ENCODE measurements at places on chromosomes 3 and 15.

- DNase-seq, result no peak
Measured at GRCh38 chr15:25525741-25526140, 86.9 kb upstream of the UBE3A start.

GRCh38 chr3:78427303-78427702, 1340.5 kb downstream of the ROBO1 start:
- DNase-seq, result no peak

- DNase-seq, result no peak
Measured at GRCh38 chr3:56467801-56468183, 475 bp downstream of the ERC2 start.

- DNase-seq, result peak; percentile 78
Measured at GRCh38 chr15:77821188-77821958, 188.7 kb upstream of the LINGO1 start.

DNA sequence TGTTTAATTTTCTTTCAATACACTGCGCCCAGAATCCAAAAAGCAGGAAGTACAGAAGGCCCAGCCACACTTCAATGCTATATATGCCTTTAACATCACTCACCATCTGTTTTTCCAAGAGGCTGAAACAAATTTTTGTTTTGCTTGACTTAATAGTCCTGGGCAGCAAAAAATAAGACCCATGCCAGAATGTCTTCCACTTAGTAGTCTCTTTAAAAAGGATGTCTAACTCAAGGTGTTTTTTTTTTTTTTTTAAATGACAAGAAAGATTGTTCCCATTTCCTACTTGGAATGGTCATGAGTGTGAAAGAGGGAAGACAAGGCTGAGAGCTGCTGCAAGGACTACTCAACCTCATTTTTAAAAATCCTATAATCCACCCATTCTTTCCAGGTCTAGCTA, 590.3 kb upstream of the SGO1 start:
- DNase-seq, result no peak

GRCh38 chr3:149808209-149808829, 4.7 kb upstream of the RNF13 start:
- DNase-seq, result peak; percentile 83

- DNase-seq, result no peak
Measured at GRCh38 chr3:167480748-167481147, 6.9 kb upstream of the SERPINI2 start.

DNA sequence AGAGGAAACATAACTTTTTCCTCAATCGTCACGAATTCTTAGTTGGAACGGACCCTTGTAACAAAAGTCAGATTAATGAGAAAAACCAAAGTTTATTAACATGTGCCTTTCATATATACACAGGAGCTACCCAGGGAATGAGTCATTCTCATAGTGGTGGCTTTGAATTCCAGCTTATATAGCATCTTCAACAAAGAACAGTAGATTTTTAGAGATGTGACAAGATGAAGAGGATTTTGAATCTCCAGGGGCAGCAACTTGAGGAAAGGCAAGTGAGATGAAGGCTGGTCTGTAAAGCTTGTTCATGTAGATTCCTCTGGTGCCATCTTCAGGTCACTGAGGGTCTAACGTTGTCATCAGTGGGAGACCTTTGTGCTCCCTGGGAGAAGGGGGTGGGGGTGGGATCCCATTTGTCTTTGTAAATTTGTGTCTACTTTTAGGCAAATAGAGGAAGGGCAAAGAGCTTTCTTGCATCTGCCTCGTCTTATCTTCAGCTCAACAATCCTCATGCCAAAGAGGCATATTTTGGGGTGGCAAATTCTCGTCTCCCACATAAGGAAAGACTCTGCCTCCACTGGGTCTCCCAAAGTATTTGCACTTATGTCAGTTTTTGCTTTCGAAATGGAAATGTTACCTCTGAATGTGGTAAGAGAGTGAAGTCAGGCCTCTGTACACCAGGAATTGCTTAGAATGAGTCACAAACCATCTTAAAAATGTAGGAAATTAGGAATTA, 29.5 kb downstream of the CLEC3B start:
- DNase-seq, result no peak

GRCh38 chr3:72299321-72299802, 514.4 kb upstream of the PROK2 start:
- DNase-seq, result no peak

DNA sequence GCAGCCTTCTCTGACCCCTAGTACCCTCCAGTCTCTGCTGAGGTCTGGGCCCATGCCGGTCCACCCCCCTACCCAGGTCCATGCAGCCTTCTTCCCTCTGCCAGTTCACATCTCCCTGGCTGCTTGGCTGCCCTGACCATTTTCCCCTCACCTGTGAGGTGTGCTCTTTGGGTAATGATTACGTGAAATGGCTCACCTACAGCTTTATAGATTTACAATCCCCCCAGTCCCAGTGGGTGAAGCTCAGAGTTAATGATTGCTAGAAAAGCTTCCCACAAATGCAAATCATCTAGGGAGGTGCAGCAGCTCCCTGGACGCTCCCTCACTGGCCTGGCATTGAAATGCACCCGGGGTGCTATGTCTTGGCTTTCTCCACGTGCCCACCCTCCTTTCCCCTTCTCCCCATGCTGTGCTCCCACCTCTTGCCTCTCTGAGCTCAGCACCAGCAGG, 18.7 kb downstream of the PAQR5 start:
- DNase-seq, result no peak

- DNase-seq, result no peak
Measured at GRCh38 chr15:84904419-84904818, 20.0 kb downstream of the SLC28A1 start.

DNA sequence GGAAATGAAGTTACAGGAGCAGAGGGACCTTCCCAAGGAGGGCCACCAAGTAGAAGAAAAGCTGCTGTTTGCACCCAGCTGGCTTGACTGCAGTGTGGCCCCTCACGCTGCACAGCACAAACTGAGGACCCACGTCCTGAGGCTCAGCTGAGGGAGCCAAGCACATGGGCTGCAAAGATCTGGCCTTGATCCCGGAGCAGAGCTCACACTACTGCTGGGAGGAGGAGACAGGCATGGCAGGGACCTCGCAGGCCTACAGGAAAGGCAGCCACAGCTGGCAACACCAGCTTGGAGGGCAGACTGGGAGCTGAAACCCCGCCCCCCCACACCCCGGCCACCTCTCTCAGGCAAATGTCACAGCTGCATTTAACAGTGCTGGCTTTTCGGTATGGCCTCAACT, 39.7 kb downstream of the KLHL25 start:
- DNase-seq, result no peak

DNA sequence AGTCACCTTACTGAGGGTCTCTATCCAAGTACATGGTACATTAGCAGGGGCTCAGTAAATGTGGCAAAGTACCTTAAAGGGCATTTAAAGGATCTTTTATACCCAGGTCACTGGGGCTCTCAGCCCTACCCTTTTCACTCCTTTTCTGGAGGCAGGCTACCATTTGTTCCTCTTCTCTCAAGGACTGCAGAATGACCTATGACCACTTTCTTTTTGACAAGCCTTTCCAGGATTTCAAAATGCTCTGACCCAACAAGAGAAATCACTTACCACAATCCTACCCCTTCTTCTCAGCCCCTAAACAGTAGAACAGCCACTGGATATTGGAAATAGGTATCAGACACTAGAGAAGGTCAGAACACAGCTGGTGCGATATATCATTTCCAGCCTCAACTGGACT, 221.8 kb upstream of the TPRG1 start:
- no peak for DNase-seq

DNA sequence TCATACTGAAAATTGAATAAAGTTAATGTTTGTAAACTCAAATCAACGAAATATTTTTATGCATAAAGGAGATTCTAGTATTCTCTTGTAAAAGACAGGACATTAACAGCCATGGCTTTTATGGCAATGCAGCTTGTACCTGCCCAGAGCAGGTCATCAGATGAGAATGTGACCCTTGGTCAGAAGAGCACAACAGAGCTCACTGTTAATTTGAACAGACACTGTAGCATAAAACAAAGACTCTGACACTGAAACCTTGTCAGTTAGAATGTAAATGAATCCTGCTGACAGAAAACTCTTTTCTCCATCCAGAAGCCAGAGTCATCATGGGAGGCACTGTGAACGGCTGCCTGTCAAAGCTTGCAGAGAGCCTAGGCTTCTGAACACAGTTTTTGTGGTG, 410.6 kb downstream of the RAP2B start:
- no peak for DNase-seq

GRCh38 chr15:74807282-74807681, 5.4 kb upstream of the LMAN1L start:
- no peak for DNase-seq

- DNase-seq, result peak; percentile 43
Measured at GRCh38 chr15:33675246-33675645, 293.1 kb upstream of the CHRM5 start.

DNA sequence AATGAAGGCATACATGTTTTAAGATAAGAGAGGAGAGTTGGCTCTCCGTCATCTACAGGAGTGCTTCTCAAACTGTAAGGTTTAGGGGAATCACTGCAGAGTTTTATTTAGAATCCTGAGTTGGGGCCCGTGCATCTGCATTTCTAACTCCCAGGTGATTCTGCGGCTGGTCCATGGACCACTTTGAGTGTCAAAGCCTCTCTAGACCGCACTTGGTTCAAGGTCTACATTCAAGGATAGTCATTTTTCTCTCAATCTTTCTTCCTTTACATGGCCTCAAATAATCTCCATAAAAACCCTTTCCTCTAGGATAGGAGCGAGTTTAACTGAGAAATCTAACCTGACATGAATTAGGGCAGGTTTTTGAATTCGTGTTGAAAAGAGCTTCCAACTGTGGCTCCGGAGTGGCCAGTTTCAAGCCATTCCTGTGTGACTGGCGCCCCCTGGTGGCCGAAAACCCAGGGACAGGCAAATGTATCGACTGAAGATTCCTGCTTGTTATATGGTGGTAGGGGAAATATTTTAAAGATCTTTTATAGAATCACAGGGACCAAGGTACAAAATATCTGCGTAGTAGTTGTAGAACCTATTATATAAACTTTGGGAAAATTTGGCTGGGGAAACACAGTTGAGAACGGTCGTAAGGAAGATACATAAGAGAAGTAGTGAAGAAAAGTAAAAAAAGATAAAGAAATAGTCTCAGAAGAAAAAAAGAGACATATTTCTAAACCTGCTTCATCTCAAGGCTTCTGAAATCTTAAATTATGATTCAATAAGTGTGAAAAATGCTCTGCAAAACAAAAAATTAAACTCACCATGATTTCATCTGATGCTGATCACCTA, 11.9 kb downstream of the GABRR3 start:
- DNase-seq, result peak; percentile 84

- DNase-seq, result peak; percentile 43
Measured at GRCh38 chr3:125585595-125586223, 9.6 kb downstream of the OSBPL11 start.

DNA sequence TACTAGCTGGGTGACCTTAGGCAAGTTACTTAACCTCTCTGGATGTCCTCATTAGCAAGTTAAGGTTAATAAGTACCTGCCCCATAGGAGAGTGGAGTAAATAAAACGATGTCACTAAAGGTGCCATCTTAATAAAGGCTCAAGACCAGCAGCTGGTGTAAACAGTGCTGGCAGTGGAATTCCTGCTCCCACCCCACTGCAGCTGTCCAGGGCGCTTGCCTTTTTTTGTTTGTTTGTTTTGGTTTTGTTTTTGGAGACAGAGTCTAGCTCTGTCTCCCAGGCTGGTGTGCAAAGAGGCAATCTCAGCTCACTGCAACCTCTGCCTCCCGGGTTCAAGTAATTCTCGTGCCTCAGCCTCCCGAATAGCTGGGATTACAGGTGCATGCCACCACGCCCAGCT, 28.9 kb downstream of the IDH3A start:
- DNase-seq, result no peak

DNA sequence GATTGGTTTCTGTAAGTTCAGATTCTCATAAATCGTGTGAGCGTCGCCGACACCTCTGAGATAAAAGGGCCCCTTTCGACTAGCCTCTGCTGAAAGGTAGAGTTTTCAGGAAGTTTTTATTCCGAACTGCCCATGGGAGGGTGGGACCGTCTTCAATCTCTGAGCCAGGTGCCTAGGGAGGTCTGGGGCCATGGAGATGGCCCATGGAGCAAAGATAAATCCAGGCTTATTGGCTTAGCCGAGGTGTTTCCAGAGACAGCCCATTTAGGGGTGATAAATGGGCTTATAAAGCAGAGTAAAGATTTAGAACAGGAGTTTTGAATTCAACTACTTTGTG, 442 bp downstream of the QTRT2 start:
- no peak for DNase-seq

DNA sequence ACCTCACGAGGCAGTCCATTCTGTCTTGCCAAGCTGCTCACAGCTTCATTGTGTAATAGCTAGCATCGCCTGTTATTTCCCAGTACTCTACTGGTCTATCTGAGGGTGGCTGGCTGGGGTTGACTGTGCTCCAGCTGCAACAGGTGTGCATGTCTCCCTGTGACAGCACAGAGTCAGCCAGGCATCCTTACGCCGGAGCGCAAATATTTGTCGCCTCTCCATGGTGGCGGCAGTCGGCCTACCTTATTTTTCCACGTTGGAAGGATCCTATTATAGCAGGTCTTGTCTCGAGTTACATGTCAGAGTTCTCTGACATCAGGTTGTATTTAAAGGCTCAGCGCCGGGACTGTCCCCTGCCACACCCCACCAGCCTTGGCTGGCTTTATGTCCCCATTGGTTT, 307.1 kb downstream of the TLE3 start:
- DNase-seq, result no peak

- DNase-seq, result peak; percentile 38
Measured at GRCh38 chr3:160686955-160687535, 10.1 kb downstream of the ARL14 start.

GRCh38 chr3:122560680-122561079, 3.4 kb downstream of the PARP9 start:
- DNase-seq, result peak; percentile 78

DNA sequence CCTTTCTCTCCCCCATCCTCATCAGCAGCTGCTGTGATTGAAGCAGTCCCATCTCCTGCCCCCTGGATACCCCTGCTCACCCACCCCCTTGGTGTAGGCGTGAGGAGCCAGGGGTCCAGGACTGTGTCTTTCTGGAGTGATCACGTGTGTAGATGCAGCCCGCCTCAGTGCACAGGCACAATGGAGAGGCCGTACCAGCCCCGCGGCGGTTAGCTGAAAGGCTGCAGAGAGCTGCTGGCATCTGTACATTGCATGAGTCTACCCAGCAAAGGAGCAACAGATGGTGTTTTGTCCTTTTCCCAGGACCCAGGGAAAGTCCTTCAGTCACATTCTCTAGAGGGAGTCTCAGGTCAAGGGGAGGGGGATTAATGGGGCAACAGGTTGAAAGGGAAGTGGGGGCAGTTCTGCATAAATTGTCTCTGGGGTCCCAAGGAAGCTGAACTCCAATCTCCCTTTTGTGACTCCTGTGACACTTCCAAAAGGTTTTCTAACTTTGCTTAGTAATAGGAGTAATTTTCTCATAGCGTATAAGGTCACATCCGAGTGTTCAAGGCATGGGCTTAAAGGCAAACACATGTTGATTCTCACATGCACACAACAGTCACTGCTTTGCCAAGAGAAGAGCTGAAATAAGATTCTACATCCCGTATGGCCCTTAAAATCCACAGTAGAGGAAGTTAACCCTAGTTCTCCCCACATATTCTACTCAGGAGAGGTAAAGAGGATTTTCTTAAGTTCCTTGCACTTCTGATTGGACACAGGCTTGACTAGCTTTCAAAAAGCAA, 7.1 kb downstream of the CSPG5 start:
- DNase-seq, result no peak
